ENCODE measurements at places on chromosomes 12 and 14.

GRCh38 chr12:67045650-67046049 is 223.5 kb upstream of the CAND1 start:
- DNase-seq: no peak

- no peak for DNase-seq
Measured at GRCh38 chr14:102279282-102279681, 25.7 kb downstream of the MOK start.

DNA sequence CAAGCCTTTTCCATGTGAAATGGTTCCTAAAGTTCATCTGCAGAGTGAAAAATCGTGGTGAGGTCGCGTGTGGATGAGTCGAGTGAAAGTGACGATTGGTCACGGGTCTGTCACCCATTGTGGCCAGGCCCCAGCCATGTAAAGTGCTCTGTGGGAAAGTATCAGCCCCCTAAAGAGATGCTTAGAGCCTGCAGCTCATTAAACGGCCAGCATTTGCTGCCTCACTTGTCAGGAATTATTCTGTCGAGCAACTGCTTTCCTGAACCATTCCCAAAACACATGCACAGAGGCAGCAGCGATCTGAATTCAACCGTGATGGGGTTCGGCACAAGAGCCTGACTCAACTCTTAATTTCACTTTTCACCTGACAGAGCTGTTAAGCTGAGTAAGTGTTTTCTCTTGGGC is 16.0 kb downstream of the DBX2 start:
- no peak for DNase-seq

DNA sequence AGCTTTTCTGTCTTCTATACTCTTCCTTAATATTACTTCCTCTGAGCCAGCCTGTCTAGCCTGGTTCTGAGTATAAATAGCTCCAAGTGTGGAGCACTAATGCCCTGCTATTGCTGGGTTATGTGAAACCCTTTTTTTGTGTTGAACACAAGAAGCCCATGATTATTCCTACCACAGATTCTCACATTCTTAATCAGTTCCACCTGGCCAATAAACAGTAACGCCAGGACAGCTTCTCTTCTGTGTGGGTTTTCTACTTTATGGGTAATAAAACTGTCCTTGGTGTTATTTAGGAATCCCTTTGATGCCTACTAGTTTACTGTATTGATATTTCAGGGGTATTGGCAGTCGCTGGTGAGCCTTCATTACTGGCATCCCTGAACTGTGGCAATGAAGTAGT is 48.9 kb upstream of the LRIG3 start:
- no peak for DNase-seq

GRCh38 chr12:15691388-15691787 is 97.8 kb downstream of the EPS8 start:
- no peak for DNase-seq

DNA sequence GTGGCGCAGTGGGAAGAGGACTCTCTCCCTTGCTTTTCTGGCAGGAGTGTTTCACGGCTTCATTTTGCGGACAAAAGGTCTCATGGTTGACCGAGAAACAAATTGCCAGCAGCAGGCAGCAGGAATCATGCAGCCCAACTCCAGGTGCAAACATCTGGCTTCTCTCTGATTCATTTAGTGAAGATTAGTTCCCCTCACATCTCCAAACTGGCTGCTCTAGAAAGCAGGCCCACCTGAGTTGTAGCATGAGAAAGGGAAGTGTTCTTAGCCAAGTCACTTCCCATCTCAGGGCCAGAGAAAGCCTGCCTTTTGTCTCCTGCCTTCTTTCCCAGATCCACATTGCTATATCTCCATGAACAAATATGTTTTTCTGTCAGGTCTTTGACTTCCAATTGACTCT is 120.8 kb upstream of the CCDC196 start:
- DNase-seq: no peak

GRCh38 chr14:102565959-102566358 is 26.5 kb upstream of the RCOR1 start:
- no peak for DNase-seq

GRCh38 chr12:110157539-110157938 is 33.4 kb downstream of the IFT81 start:
- no peak for DNase-seq

DNA sequence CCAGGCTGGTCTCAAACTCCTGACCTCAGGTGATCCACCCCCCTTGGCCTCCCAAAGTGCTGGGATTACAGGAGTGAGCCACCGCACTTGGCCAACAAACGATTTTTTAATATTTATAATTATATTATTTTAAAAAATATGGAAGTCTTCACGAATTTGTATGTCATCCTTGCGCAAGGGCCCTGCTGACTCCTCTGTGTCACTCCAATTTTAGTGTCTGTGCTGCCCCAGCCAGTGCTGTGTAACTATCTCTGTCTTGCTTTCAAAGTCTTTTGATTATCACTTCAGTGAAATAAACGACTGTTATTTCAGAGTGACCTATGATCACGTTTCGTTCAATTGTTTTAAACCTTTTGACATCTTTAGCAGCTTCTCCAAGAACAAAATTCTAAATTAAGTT is 13.1 kb upstream of the MMP17 start:
- DNase-seq: no peak

- no peak for DNase-seq
Measured at GRCh38 chr14:96320605-96321004, 42.5 kb downstream of the ATG2B start.

- DNase-seq: no peak
Measured at GRCh38 chr14:85487215-85487614, 42.7 kb upstream of the FLRT2 start.

- DNase-seq: no peak
Measured at GRCh38 chr12:116601933-116602810, 43.0 kb downstream of the MAP1LC3B2 start.

- no peak for DNase-seq
Measured at GRCh38 chr12:83461336-83461935, 774.7 kb downstream of the TMTC2 start.

- no peak for DNase-seq
Measured at GRCh38 chr14:25237845-25238244, 187.9 kb upstream of the STXBP6 start.

GRCh38 chr12:24649634-24650033 is 299.3 kb downstream of the BCAT1 start:
- no peak for DNase-seq

GRCh38 chr14:36097356-36097755 is 79.2 kb downstream of the PTCSC3 start:
- DNase-seq: no peak

- no peak for DNase-seq
Measured at GRCh38 chr12:1644534-1645438, 15.8 kb downstream of the WNT5B start.

GRCh38 chr14:102568115-102568614 is 24.3 kb upstream of the RCOR1 start:
- peak; percentile 39 for DNase-seq

GRCh38 chr12:39145175-39145999 is 240.0 kb upstream of the CPNE8 start:
- no peak for DNase-seq

DNA sequence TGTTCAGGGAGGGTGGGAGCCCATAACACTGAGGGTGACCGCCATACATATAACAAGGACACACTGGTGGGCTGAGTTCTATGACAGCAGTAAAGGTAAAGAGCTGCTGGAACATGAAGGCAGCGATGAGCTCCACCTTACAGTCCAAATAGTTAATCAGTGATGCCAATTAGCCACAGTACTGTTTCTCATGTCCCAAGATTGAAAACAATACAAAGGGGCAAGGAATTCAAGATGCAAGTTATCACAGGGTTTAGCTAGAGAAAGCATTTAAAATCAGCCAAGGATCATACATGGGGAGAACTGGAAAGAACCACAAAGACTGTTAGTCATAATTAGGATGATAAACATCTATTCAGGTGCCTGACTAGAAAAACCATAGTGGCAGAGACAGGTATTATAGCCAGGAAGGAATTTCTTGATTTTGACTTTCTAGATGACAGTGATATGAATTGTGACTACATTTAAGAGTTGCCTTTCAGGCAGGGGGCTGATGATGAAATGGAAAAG is 221.2 kb downstream of the SLC2A13 start:
- no peak for DNase-seq

- DNase-seq: no peak
Measured at GRCh38 chr12:81450920-81451739, 308.0 kb downstream of the PPFIA2 start.

DNA sequence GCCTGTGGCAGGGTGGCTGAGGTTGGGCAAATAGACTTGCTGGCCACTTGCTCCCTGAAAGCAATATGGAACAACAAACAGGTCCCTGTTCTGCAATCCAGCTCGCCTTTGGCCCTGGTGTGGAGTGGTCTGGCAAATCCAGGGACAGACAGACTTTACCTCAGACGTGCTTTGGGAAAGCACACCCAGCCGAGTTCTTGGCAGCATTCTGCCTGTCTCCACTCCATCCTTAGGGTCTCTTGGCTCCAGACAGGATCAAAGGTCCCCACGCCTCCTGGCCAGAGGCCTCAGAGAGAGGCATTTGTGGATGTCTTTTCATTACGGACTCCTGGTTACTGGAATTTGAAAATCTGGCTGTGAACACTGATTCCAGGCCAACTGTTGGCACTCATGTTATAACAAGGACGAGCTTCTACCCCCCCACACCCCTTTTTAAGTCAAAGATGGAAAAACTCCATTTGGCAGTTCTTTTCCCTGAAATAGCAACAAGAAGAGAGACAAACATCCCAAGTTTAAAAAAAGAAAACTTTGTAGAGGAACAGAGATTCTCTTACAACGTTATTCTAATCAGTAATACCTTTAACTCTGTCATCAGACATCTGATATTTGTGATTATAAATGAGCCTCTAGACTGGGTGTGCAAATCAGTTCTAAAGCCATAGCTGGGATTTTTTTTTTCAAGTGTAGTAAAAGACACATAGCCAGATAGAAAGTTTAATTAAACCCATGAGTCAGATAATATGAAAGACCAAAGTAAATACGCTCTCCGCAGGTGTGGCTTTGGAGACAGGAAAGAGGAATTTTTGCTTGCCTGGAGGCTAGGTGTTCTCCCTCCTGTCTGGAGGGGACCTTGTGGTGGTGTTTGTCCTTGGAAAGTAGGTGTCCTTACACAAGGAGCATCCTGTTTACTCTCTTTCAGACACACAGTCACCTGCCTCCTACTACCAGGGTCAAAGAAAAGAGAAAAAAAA is 60.7 kb downstream of the GALNT8 start:
- no peak for DNase-seq

DNA sequence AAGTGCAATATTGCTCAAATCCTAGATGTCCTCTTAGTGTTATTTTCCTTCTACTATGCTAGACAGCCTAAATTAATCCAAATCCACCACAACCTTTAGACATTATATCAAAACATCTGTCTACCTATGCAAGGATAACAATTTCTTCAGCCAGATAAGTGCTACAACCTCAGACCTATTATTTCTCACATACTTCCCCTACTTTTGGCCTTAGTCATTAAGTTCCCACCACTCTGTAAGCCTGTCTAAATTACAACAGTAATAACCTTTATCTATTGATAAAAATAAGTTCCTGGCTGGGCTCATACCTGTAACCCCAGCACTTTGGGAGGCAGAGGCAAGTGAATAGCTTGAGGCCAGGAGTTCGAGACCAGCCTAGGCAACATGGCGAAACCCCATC is 74.0 kb downstream of the KIF21A start:
- no peak for DNase-seq

DNA sequence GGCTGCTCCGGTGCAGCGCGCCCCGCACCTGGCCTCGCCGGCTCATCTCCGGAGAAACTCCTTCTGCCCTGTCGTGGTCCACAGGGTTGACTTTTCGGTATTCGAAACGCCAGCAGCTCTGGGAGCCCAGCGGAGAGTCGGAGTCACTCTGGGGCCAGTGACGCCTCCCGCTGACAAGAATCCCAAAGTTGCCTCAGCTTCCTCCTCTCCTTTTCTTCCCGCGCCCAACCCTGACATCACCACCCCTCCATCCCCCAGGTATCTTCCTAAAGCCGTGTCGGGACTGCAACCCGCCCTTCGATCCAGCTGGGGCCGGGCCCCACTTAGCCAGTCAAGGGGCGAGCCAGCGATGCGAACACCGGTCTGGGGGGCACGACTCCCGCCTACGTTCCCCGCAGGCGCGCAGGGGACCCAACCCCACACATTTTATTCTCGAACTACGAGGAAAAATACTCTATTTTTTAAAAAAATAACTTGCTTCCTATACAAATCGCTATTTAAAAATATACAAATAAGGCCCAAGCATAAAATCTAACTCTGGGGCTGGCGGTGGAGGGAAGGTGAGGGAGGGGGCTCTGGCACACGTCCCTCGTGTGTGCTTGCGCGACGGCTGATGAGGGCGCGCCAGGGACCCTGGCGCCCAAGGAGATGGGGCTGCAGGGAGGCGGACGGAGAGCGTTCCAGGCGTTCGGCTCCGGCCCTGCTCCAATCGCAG is 2.1 kb downstream of the NKX2-8 start:
- DNase-seq: no peak

GRCh38 chr12:126248871-126249403 is 1183.7 kb downstream of the AACS start:
- DNase-seq: no peak

DNA sequence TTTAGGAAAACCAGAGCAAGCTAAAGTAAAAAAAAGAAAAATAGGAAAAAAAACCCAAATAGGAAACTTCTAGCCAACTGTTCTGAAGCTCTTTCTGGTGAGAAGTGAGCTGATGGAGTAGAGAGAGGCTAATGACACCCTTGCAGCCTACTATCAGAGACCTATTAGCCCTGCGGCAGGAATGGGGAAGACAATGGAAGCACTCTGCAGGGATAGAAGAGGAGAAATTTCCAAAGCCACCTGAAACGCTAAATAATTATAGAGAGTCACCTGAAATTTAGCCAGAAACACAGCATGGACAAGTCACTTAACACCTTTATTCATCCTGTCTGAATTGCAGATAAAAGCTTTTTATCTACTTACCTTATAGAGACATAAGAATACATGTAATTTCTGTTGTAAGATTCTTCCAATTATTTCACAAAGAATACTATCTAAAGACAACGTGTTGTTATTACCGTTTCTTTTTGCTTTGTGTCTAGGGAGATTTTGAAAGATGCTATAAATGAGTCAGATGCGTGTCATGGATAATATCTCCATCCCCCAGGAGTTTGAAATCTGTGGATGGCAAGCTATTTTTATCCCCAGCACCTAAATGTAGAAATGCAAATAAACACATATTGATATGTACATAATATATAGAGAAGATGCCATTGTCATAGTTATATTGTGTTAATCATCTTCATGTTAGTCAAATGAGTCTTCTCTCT is 138.6 kb downstream of the TPH2 start:
- DNase-seq: no peak

GRCh38 chr14:58817846-58818245 is 180.1 kb downstream of the DACT1 start:
- no peak for DNase-seq

GRCh38 chr14:69045857-69046475 is 66.9 kb upstream of the ACTN1 start:
- peak; percentile 25 for DNase-seq

- DNase-seq: no peak
Measured at GRCh38 chr12:123034865-123035264, 54.4 kb downstream of the ARL6IP4 start.

DNA sequence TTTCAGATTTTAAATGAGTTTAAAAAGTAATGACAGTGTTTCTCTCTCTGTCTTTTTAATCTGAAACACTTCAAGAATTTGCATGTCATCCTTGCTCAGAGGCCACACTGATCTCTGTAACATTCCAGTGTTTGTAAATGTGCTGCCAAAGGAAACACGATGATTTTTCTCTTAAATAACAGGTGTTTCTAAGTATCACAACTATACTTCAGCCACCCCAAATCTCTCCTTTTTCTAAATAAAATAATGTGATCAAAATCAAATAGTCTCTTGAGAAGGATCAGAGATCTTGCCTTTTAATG is 3.3 kb upstream of the GALC start:
- DNase-seq: no peak

All from CD4-positive, alpha-beta T cell treated with Interferon gamma for 1 hour (primary cell).